COR-L47 (cell line): ENCODE measurements at places on chromosomes 11 and 22.

- no peak for DNase-seq
Observed at GRCh38 chr22:24695561-24696511, 78.7 kb downstream of the PIWIL3 start.

DNA sequence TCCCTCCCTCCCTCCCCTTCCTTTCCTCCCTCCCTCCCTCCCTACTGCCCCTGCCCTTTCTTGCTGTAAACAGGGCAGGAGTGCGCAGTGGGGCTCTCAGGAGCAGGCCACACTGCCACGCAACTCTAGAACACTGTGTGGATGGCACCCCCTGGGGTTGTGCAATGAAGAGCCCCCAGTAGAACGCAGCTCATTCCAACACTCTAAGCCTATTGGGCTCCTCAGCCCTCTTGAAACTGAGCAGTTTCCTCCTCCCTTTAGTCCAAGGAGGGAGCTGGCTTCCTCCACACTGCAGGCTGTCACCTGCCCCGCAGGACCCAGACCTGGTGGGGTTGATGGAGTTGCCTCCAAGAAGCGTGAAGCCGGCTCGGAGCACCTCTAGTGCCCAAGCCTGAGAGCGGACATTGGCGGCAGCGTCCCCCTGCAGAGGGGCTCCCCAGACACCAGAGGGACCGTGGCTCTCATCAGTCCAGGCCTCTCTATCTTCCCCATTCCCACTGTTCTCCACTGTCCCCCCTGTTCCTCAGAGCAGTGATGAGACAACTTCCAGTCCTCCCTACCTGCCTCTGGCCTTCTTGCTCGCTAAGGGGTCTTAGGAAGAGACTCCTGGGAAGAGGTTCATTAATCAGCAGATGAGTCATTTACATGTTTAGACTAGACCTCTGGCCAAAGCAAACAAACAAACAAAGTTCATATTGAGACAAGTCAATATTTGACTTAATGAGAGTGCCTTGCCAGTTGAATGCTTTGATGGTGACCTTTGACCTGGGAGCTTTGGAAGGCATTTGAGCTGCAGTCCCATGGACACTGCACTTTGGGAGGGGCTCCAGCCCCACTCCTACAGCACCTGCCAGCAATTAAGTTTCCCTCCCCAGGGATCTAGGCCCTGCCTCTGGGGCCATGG is 64.0 kb downstream of the RPUSD4 start:
- no peak for DNase-seq

DNA sequence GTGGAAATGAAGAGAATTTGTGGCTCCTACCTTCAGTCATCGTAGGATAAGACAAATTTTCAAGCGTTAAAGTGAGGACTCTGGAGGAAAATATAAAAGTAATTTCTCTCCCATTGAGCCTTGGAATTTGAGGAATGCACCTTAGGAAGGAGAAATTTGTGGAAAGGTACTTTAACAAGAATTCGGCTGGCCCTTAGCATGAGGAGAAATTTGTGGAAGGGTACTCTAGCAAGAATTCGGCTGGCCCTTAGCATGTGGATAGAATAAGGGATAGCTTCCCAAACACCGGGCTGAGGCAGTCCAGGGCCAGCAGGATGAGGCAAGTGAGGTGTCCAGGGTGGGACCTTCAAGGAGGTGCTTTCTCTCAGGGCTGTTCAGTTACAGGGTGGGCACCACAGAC is 33.2 kb upstream of the FAR1 start:
- no peak for DNase-seq

GRCh38 chr11:45899448-45900174 is 7.5 kb downstream of the FREY1 start:
- peak; percentile 91 for DNase-seq

- DNase-seq = no peak
Observed at GRCh38 chr11:69087133-69087524, 38.4 kb downstream of the TPCN2 start.

- no peak for DNase-seq
Observed at GRCh38 chr11:92782806-92783205, 186.6 kb upstream of the MTNR1B start.

DNA sequence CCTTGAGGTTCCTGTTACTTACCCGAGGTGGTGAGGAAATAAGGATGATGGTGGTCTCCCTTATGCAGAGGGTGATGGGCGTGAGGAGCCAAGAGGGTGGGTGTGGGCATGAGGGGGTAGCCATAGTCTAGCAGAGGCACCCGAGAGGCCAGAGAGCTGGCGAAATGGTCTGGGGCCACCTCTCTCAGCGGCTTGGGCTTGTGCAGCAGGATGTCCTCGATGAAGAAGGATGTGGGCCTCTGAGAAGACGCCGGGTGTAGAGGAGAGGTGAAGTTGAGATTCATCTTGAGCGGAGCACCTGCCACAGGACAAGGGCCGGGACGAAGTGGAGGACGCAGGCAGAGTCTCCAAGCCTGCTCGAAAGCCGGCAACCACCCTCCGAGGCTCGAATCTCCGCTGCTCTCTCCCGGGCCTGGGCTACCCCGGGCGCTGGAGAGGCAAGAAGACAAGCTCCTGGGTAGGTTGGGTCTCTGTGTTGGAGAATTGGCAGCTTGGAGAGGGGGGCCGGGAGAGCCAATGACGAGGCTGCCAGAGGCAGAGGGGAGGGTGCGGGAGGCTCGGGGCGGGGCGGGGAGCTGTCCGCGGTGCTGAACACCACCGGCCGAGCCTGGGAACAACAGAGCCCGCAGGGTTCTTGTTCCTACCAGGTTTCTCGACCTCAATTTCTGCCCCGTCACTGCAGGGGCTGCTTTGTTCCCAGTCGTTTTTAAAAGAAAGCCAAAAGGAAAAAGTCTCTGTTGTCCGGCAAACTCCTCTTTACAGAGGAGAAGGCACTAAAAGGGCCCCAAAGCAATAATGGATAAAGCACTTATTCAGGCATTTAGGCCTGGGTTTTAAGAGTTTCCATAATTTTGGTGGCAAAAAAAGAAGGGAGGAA is at the start of gene BSX:
TSS of gene BSX (minus strand) at position 447 of the 877 bp plus-strand sequence. CDS start at position 284, 163 bp downstream.
- DNase-seq = no peak

- DNase-seq = no peak
Observed at GRCh38 chr11:116885951-116886655, 48.7 kb upstream of the APOA1 start.

DNA sequence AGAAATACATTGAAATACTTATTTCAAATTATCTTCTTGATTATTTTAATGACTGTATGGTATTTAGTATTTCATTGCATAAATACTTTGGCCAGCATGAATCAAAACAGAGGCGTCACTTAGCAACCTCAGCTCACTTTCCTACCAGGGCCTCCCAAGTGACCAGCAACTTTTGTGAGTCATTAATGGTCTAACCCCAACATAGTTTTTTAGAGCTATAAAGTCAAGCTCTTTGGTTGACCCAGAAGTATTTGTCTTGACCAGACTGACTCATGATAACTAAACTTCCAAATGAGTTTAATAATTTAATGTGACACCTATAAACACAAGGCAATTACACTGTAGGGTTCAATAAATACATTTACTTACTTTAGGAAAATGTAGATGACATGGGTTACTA is 27.9 kb upstream of the RBMXL2 start:
- DNase-seq = no peak

- DNase-seq = no peak
Observed at GRCh38 chr22:30861688-30862552, 106.7 kb downstream of the MORC2 start.

DNA sequence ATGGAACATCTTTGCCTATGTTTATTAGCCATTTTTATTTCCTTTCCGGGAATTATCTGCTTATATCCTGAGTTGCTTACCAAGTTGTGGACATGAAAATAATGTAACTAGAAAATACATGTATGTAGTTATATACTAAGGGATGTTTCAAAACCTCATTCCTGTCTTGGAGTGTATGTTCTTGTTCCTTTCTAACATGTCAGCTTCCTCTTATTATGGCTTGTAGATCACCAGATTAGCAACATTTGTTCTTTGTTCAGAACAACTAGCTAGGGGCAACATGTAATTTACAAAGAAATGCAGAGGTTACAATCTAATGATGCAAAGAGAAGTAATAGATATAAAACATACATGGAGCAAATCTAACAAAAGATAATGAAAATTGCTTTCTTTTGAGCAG is 13.1 kb upstream of the TMEM123 start:
- no peak for DNase-seq

- no peak for DNase-seq
Observed at GRCh38 chr11:57395905-57396623, 5.6 kb upstream of the PRG2 start.
